CD4-positive, alpha-beta T cell (primary cell): ENCODE measurements at places on chromosomes 5 and 9. TPM values are rescaled to one million over a fixed set of nuclear protein-coding genes. Genes with fewer than 3 reads are reported as not detected.

DNA sequence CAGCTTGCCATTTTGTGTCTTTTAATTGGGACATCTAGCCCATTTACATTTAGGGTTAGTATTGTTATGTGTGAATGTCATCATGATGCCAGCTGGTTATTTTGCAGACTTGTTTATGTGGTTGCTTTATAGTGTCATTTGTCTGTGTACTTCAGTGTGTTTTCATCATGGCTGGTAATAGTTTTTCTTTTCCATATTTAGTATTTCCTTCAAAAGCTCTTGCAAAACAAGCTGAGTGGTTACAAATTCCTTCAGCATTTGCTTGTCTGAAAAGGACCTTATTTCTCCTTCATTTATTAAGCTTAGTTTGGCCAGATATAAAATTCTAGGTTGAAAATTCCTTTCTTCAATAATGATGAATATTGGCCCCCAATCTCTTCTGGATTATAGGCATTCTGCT is 28.5 kb upstream of the TNFSF15 start:
- H3K4me1 ChIP-seq: no peaks in the 10 kb centered on the region
- no peaks in the 10 kb centered on the region for H3K36me3 ChIP-seq
- H3K4me3 ChIP-seq: no peak overlapping the region
- DNase-seq: no peak

GRCh38 chr5:142048272-142048671 is 35.4 kb upstream of the GNPDA1 start:
- H3K4me1 ChIP-seq: no peaks in the 10 kb centered on the region
- no peaks in the 10 kb centered on the region for H3K27me3 ChIP-seq
- H3K4me3 ChIP-seq: no peak overlapping the region
- H3K36me3 ChIP-seq: no peaks in the 10 kb centered on the region

DNA sequence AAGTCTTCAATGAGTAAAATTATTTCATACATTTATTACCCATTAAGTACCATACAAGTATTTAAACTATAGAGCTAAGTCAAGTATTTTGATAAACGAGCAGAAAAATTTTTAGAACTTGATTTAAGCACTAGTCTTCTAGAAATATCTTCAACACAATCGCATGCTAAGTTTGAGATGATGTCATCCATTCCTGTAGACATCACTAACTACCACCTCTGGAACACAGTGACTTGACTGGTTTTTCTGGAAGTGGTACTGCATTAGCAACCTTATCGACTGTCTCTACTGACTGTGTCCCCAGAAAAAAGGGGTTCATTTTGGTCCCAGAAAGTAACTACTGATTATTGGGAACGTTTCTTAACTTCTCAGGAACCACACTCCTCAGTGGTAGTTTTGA is 69.0 kb downstream of the CDC14B start:
- no peak for DNase-seq
- no peak overlapping the region for H3K4me3 ChIP-seq
- H3K27ac ChIP-seq: no peak overlapping the region
- H3K27me3 ChIP-seq: no peaks in the 10 kb centered on the region
- peaks cover 5% of the 10 kb centered on the region for H3K36me3 ChIP-seq
- H3K4me1 ChIP-seq: no peaks in the 10 kb centered on the region

FOXD4L6 gene
- total RNA-seq: not detected

DNA sequence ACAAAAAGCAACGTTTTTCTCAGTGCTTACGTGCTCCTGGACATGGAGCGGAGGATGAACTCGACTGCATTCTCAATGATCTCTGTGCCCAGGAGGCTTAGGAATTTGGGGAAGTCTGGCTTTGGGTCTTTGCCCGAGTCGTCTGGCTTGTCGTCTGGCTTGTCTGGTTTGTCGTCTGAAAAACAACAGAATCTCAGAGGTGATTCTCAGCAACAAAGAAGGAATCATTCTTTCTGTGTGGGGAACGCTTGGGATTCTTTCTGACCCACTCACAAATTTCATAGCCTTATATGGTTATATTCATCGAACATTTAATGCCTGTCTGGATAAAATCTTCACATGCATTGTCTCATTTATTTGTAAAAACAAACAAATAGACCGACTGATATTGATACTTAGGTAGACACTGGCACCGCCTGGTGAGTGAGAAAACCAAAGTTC is 4.7 kb downstream of the C5orf46 start:
- H3K27me3 ChIP-seq: no peaks in the 10 kb centered on the region
- H3K4me3 ChIP-seq: no peak overlapping the region
- no peak for DNase-seq
- H3K27ac ChIP-seq: no peak overlapping the region

AP3B1 gene
- total RNA-seq: 24.6 TPM
